T-cell (primary cell): ENCODE measurements at places on chromosomes 11 and 22. TPM values are rescaled to one million over a fixed set of nuclear protein-coding genes. Genes with fewer than 3 reads are reported as not detected.

C22orf31 gene
- not detected for total RNA-seq

DNA sequence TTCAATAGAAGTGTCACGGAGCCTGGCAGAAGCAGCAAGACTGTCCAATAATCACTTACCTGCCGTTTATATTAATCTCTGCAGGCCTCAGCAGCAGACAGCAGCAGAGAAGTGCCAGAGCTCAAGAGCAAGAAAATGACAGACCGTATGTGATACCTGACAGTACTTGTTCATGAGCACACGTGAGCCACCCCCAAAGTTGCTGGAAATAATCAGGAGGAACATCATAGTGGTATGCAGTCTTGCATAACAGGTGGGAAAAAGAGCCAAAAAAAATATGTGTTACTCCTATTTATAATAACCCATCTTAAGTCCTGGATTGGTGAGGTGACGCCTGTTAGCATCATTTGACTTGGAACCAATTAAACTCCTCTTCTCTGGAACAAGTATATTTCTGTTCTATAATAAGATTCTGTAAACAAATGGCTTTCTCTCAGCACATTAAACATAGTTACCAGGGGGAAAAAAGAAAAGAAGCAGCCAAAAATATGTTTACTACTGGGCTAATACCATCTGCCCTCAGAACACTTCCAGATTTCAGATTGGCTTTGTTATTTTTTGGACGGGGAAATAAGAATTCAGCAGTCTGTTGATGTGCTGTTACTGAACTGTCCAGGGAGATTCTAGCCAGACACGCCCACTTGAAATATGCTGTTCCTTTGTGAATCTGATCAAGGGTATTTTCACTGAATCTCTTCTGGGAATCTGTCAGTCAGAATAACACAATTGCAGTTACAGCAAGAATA lies 7.9 kb upstream of the SLN start:
- no peak for DNase-seq

DNA sequence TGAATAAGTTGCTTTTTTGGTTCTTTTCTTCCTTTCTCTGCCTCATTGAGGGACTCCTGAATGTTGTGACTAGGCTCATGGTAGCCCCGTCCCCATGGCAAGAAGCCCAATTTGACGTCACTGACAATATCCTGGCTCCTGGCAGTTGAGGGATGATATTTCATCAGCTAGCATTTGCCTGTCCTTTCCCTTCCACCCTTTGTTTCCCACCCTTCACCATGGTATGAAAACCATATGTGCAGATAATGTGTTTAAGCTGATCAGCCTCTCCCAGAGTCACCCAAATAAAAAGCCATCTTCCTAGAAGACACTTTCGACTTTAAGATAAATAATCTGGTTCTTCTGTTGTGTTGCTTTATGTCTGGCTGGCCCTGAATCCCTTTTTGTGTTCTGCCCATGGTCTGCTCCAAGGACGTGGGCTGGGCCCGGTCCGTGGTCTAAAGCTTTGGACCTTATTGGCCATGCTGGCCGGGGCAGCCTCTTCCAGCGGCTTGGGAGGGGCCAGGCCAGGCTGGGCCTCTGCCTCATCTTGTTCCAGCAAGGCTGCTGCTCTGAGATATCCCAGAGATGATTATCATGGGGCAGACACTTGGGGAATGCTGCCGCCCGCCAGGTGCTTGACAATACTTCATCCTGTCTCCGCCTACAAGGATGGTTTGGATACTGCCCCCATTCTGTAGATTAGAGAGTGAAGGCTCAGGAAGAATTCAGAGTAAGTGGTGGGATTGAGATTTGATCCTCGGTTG lies 5.1 kb downstream of the TSPAN18 start:
- no peak for DNase-seq

DNA sequence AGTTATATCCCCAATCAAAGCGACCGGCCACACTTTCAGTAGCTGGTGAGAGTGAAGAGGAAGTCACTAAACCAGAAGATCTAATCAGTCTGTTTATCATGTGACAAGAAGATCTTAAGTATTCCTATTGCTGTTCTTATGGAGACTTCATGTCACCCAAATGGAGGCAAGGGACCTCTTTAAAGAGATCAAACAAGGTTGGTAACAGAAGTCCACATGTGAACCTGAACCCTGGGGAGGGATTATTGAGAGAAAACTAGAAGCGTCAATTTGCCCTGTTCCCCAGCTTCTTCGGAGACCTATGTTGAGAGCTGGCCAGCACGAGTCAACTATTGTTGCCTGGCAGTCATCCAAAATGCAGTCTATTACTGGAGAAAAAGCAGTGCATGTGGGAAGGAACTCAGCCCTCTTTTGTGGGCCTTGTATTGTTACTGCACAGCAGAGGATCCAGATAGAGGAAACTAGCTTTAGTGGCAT lies 76.9 kb upstream of the CTSC start:
- peak; percentile 2 for DNase-seq

GRCh38 chr22:17114898-17115235 lies 6.3 kb downstream of the TMEM121B start:
- no peak for DNase-seq

- no peak for DNase-seq
Measured at GRCh38 chr11:22349491-22349890, 11.3 kb downstream of the SLC17A6 start.

DNA sequence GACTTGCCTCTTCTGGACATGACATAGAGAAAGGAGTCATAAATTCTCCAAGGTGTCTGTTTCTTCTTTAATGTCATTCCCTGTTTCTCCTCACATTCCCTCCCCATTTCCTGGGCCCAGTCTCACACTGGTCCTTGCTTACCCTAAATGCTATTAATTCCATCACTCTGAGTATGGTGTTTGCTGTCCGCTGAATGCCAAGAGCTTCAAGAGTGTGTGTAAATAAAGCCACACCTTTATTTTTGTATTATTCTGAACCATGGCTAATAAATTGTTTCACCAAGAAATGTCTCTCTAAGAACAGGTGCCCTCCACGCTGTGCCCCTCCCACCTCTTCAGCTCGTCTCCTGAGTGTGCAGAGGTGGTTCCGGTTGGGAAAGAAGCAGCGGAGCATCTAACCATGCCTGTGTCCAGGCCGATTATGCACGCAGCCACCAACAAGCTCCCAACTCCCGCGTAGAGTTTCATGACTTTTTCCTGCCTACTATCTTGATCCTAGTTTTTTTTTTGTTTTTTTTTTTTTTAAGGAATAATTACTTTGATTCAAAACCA lies 8.6 kb downstream of the TMEM121B start:
- no peak for DNase-seq

DDTL gene
- total RNA-seq = 3.5 TPM

NAALADL1 gene
- total RNA-seq = 18.8 TPM

MAPK8IP2 gene
- 0.13 TPM for total RNA-seq

DNA sequence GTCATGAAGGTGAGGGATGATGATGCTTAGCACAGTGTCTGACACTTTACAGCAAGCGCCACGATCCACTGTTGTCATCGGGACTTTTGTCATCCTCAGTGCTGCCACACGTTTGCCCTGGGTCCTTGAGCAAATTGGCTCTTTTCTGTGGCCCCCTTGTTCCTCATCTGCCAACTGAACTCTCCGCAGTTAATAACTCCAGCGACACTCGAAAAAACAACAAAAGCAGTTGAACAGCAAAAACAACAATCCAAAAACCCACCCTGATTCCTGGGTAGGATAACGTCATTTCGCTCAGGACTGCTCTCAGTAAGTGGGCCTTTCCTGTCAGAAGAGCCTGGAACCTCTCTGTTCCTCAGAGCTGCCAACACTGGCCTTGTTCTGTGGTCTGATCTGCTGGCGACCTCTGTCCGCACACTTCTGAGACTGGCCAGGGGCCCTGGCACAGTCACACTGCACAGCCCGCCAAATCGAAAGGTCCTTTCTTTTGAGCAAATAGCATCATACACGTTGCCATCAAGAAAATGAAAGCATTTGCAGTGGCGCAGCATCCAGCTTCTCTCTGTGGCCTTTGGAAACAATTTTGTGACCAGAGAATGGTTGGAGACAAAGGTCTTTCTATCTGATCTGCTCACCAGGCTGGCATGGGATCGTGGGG lies 79.9 kb upstream of the SYT13 start:
- no peak for DNase-seq

DNA sequence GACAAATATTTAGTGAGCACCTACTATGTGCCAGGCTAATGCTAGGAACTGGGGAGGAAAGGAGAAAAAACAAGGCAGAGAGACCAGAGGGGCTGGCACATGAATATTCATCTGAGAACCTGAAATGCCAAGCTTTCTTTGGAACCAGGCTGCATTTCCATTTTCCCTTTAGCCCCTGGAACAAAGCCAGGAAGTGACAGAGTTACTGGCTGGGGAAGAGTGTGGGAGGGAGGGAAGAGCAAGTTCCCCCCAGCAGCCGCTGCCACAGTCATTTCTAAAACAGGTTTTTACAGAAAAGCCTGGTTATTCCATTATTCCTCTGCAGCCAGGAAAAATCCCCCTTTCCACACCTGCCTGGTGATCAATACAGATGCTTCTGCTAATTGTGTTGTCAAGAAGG lies 97.0 kb downstream of the SPON1 start:
- DNase-seq = no peak

LDLRAD3 gene
- 0.18 TPM for total RNA-seq

DNA sequence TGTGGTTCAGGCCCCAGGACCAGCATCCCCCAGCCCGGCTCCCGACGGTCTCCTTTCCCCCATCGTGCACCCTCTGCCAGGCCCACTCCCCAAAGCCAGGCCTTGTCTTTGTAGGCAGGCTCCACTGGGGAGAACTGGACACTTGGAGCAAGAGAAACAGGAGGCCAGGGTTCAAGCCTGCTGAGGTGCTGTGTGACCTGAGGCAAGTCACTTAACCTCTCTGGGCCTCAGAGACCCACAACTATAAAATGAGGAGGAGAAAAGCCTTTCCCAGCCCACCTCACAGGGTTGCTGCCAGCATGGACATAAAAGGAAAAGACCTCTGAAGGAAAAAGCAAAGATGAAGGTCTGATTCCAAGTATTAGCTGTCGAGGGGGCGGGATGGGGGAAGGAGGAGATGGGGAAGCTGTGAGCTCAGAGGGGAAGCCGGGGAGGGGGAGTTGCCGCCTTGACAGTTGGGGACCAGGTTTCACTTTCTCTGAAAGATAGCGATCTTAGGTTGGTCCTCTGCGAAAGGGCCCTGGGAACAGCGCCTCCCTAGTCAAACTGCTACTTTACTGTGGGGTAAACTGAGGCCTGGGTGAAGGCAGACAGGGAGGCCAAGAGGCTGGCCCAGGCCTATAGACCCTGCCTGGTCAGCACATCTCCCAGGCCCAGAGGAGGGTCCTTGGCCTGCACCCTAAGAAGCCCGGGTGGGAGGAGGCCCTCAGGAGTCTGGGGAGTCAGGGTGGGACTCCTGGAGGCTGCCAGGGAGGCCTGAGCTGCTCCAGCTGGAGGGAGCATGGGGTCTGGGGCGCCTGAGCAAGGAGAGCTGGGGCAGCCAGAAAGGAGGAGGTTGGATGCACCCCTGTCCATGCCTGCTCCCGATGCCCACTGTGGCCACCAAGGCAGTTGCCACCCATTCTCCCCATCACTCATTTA lies 991 bp upstream of the OSM start:
- peak; percentile 64 for DNase-seq

GRCh38 chr11:92569726-92570125 lies 345.1 kb downstream of the FAT3 start:
- DNase-seq = no peak

GRCh38 chr22:33328789-33329296 lies 270.7 kb upstream of the SYN3 start:
- DNase-seq = no peak

CYB5R2 gene
- total RNA-seq = 0.61 TPM

P2RY6 gene
- total RNA-seq = 1.4 TPM

- no peak for DNase-seq
Measured at GRCh38 chr22:48857202-48857805, 970.4 kb downstream of the BRD1 start.

GRCh38 chr11:76748948-76749347 lies 34.2 kb upstream of the TSKU start:
- no peak for DNase-seq

DNA sequence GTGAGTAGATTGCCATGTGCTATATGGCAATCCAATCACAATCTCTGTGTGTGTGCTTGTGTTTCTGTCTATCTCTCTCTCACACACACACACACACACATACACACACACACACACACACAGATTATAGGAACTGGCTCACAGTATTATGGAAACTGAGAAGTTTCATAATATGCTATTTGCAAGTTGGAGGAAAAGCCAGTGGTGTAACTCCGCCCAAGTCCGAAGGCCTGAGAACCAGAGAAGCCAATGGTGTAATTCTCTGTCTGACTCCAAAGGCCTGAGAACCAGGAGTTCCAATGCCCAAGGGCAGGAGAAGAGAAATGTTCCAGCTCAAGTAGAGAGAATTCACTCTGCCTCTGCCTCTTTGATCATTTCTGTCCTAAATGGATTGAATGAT lies 37.2 kb downstream of the GLYATL2 start:
- no peak for DNase-seq

GRCh38 chr11:46827995-46828394 lies 18.1 kb downstream of the CKAP5 start:
- DNase-seq = no peak

ACAT1 gene
- 29.5 TPM for total RNA-seq

ST14 gene
- 0.49 TPM for total RNA-seq

- DNase-seq = no peak
Measured at GRCh38 chr11:125079151-125079877, 16.2 kb downstream of the SLC37A2 start.

- no peak for DNase-seq
Measured at GRCh38 chr11:105023003-105023402, at the start of gene CASP5. Gene CASP5 (minus strand): TSS chr11:105023168. CDS start chr11:105023136, 32 bp downstream.

- DNase-seq = peak; percentile 15
Measured at GRCh38 chr11:27471589-27472397, 797 bp downstream of the LGR4 start.

MS4A4E gene
- total RNA-seq = not detected

DNA sequence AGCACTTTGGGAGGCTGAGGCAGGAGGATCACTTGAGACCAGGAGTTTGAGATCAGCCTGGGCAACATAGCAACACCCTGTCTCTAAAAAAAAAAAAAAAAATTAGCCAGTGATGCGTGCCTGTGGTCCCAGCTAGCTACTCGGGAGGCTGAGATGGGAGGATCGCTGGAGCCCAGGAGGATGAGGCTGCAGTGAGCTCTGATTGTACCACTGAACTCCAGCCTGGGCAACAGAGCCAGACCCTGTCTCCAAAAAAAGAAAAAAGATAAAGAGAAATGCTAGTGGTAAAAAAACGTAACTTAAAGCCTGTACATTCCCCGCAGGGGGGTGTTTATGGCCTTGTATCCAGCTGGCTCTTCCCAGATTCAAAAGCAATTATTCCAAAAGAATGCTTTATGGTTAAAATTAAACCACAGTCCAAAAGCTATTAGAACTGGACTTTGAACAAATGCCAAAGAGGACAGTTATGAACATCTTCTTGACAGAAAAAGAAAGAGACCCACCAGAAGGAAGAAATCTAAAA lies 16.4 kb upstream of the SNX32 start:
- no peak for DNase-seq
